Left forelimb (tissue), 1 donor: ENCODE measurements at places on chromosomes 6 and 20.

- DNase-seq = no peak
Observed at GRCh38 chr6:127243501-127243900, 23.2 kb upstream of the RNF146 start.

GRCh38 chr20:40175296-40175695 is 513.7 kb downstream of the MAFB start:
- no peak for DNase-seq

DNA sequence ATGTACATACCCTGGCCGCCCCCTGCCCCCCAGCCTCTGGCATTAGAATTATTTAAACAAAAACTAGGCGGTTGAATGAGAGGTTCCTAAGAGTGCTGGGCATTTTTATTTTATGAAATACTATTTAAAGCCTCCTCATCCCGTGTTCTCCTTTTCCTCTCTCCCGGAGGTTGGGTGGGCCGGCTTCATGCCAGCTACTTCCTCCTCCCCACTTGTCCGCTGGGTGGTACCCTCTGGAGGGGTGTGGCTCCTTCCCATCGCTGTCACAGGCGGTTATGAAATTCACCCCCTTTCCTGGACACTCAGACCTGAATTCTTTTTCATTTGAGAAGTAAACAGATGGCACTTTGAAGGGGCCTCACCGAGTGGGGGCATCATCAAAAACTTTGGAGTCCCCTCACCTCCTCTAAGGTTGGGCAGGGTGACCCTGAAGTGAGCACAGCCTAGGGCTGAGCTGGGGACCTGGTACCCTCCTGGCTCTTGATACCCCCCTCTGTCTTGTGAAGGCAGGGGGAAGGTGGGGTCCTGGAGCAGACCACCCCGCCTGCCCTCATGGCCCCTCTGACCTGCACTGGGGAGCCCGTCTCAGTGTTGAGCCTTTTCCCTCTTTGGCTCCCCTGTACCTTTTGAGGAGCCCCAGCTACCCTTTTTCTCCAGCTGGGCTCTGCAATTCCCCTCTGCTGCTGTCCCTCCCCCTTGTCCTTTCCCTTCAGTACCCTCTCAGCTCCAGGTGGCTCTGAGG is 7.6 kb downstream of the CDKN1A start:
- DNase-seq = no peak

DNA sequence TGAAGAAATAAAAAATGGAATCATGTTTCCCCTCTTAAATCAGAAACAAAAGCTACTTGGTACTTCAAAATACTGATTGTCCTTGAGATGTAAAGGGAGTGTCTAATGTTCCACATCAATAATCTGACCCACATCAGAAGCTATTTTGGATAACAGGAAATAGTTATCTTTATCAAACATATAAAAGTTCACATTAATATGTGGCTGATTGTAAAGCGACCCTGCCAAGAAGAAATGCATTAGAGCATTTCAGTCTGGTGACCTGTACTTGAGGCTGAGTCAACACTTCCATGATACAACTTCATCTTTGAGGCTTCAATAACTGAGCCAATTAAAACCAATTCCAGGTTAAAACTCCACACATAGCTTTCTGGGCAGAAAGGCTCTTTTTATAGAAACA is 31.8 kb downstream of the SYNE1 start:
- no peak for DNase-seq

- no peak for DNase-seq
Observed at GRCh38 chr6:100803264-100804045, 77.7 kb downstream of the ASCC3 start.

GRCh38 chr20:45229264-45230056 is 8.3 kb downstream of the SEMG2 start:
- no peak for DNase-seq

DNA sequence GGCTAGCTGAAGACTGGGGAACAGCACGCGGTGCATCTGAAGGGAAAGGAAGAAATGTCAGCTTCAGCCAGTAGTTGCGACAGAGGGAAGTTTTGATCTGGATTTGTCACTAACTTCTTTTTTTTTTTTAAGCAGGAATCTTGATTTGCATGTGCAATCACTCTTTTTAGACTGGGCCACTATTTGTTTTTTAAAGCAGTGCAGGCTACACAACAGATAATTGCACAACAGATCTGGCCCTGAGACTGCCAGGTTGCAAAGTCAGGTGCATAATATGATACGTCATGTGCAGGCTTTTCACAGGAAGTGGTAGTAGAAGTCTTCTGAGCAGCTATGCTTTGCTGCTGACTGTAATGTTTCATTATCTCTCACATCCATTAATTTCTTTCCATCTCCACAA is 13.5 kb downstream of the PFDN4 start:
- DNase-seq = no peak

GRCh38 chr6:96466147-96466863 is 55.3 kb upstream of the UFL1 start:
- no peak for DNase-seq

DNA sequence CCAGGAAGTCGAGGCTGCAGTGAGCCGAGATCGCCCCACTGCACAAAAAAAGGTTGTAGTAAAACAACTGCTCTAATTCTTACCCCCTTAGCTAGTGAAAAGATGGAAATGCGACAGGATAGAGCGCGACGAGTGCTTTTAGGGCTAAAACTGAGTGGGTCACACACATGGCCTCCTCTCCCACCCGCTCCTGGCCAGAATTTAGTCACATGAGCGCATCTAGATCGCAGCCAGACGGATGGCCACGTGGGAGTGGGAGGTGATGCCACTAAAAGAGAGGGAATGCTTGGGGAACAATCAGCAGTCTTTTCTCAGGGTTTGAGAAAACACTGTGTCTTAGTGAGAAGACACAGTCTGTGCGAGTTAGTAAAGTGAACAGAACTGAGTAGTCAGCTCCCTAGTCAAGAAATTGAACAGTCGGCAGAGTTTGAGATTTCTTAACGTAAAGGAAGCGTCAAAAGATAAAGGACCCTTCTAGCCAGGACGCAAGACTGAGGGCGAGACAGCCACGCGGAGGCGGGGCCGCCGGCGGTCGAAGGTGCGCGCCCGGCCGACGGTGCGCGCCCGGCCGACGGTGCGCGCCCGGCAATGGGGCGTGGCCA is 664 bp upstream of the ACTR5 start:
- DNase-seq = no peak

- no peak for DNase-seq
Observed at GRCh38 chr6:150301846-150302519, 66.8 kb upstream of the IYD start.

DNA sequence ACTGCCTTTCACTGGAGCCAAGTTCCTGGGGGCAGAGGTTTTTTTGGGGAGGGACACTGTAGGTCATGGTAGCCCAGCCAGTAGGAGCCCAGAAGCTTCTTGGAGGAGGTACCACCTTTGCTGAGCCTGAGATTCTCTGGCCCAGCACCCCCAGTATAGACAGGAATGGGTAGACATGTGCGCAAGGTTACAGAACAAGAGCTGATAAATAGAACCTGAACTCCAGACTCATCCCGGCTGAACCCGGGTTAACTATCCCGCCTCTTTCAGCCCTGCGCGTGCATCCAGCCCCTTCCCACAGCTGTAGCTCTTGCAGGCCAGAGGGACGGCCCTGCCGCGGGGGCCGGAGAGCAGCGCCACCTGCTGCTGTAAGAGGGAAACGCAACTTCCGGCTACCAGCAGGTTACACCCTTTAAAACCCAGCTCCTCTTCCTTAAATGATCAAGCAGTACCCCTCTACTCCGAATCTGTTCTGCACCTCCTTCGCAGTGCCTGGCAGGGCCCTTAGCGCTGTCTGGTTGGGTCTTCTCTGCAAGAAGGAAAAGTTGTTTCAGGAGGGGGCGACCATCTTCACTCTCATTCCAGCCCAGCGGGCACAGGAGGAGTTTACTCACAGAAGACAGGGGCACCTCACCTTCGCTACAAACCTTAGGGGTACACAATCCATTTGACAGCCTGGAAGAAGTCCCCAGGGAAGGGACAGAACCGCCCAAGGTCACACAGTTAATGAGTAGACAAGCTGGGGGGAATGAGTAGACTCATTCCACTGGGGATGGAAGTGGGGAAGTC is 7.5 kb downstream of the SRXN1 start:
- peak; percentile 92 for DNase-seq

- DNase-seq = no peak
Observed at GRCh38 chr6:151881231-151881630, 73.7 kb downstream of the ESR1 start.

DNA sequence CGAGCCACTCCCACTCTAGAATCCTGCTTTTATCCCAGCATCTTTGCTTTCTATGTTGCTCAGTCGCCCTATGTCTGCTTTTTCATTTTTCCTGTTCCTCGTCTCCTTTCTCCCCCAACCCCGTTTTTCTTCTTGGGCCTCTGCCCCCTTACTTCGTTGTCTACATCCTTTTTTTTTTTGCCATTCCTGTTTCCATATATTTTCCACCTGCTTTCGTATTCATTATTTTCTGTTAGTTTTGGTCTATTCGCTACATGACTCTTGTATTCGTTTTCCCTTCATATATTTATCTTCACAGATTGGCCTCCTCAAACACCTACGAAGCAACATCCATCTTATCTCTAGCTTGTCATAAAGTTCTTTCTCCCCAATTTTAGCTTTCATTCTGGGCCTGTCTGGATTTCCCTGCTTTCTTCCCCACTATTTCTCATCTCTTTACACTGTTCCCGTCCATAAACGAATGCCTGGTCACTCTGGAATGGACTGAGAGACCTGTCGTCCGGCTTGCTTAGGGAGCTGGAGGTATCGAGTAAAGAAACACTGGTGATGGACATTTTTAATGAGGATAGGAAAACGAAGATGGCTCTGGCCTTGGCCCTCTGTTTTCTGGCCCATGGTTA is 915 bp downstream of the PRRC2A start:
- DNase-seq = no peak

- no peak for DNase-seq
Observed at GRCh38 chr6:10800810-10801209, 37.5 kb downstream of the MAK start.

DNA sequence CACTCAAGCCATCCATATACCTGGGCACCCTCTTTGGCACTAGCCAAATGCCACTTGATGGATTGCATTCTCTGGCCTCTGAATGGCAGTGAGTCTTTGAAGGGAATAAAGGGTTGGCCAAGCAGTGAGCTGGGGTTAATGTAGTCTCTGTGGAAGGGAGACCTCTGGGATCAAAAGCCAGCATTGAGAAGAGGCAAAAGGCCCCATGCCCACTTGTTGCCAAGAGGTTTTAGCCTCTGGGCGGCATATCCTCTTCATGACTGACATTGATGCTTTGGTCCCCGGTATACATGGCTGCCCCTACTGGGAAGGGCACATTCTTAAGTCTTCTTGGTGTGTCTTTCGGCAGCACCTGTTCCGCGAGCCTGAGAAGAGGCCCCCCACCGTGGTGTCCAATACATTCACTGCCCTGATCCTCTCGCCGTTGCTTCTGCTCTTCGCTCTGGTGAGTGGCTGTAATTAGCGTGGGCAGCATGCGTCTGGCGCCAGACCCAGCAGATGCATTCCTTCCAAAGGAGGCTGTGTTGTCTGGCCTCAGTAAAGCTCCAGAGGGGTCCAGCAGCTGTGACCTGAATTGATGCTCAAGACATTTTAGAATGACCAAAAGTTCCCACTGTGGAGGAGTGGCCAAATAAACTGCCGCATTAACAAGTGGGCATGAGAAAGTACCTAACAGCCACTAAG is 29.5 kb downstream of the GHRH start:
- no peak for DNase-seq

DNA sequence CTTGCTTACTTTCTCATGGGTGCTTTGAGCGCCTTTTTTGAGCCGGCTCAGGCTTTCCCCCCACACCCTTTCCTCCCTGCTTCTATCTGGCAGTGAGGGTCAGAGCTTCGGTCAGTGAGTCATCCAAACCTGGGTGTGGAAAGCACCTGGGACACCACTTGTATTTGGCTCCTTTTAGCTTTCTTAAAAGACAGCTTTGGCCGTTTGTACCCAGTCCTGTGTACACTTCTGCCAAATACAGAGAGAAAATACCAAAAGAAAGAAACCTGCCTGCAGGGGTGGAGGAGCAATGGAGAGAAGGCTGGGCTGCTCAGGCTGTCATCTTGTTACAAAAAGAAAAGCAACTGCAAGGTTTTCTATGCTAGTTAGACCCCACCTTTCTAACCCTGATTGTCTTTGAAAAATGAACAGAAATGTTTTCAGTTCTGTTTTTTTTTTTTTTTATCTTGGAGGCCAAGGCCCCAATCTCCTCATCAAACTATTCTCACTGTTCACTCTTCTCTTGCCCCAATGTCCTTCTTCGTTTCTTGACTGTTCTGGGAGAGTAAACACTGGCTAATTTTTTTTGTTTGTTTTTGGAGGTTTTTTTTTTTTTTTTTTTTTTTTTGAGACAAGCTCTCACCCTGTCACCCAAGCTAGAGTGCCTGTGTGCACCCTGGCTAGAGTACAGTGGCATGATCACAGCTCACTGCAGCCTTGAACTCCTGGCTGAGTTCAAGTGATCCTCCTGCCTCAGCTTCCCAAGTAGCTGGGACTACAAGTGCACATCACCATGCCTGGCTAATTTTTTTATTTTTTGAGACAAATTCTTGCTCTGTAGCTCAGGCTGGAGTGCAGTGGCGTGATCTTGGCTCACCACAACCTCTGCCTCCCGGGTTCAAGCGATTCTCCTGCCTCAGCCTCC is 76.4 kb downstream of the SSR1 start:
- no peak for DNase-seq

DNA sequence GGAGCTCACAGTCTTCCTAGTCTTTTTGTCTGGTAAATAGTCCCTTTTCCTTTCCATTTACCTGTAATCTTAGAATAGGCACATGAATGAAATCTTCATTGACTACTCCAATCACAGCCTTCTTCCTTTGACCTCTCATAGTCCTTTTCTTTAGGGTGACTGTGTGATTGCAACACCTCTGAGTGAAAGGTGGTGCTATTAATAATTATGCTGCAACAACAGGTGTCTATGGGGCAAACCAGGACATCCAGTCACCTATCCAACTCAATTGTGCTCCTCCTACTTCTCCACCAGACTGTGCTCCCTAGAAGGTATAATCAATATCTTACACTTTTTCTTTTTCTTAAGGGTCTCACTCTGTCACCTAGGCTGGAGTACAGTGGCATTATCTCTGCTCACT is 29.4 kb downstream of the RIPOR2 start:
- no peak for DNase-seq

GRCh38 chr20:44247586-44248409 is 690 bp downstream of the GDAP1L1 start:
- DNase-seq = no peak

GRCh38 chr6:74782346-74782745 is 423.5 kb downstream of the COL12A1 start:
- DNase-seq = no peak

- DNase-seq = peak; percentile 60
Observed at GRCh38 chr6:140441256-140441655, 1066.8 kb upstream of the CITED2 start.

- DNase-seq = no peak
Observed at GRCh38 chr20:17963114-17963897, 5.3 kb downstream of the SNX5 start.

DNA sequence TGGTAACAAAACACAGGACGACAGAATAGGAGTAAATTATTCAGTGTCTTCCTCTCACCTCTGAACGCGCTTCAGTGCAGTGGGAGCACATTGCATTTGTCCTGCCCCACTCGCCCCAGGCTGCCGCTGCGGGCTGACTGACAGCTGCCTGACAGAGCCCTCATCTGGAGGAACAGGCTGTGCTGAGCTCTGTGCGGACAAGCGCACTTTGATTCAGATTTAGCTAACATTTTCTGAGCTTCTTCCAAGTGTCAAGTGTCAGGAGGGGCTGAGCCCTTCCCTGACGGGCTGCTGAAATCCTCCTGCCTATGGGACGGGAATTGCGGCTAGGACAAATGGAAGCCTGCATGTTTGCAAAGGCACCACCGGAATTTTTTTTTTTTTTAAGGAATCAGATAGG is 383.0 kb upstream of the CDH4 start:
- no peak for DNase-seq

GRCh38 chr6:38443352-38444144 is 196.2 kb downstream of the BTBD9 start:
- DNase-seq = no peak

- no peak for DNase-seq
Observed at GRCh38 chr20:42340368-42340767, 722.2 kb upstream of the CHD6 start.
